Esophagus muscularis mucosa (tissue), 4 donors: ENCODE measurements at places on chromosomes 3 and 15. TPM values are rescaled to one million over a fixed set of nuclear protein-coding genes. Genes with fewer than 3 reads are reported as not detected.

MOBP gene
- not detected for total RNA-seq

RLBP1 gene
- not detected for total RNA-seq

ZNF774 gene
- total RNA-seq: 1.7 TPM

SERINC4 gene
- total RNA-seq: not detected
